ENCODE measurements at places on chromosomes 7 and 10.

DNA sequence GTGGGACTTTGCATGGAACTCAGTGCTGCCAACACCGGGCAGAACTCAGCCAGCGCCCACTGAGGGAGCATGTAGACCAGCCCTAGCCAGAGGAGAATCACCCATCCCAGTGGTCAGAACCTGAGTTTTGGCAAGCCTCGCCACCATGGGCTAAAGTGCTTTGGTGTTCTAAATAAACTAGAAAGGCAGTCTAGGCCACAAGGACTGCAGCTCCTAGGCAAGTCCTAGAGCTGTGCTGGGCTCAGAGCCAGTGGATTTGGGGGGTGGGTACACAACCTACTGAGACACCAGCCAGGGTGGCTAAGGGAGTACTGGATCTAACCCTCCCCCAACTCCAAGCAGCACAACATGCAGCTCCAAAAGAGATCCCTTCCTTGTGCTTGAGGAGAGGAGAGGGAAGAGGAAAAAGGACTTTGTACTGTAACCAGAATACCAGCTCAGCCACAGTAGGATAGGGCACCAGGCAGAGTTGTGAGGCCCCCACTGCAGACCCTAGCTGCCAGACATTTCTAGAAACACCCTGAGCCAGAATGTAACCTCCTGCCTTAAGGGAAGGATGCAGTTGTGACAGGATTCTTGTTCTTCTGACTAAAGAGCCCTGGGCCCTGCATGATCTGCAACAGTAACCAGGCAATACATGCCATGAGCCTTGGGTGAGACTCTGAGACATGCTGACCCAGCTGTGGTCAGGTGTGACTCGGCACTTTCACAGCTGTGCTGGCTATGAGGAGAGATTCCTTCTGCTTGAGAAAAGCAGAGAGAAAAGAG is 24.4 kb downstream of the GSDME start:
- peak; percentile 93 for DNase-seq

DNA sequence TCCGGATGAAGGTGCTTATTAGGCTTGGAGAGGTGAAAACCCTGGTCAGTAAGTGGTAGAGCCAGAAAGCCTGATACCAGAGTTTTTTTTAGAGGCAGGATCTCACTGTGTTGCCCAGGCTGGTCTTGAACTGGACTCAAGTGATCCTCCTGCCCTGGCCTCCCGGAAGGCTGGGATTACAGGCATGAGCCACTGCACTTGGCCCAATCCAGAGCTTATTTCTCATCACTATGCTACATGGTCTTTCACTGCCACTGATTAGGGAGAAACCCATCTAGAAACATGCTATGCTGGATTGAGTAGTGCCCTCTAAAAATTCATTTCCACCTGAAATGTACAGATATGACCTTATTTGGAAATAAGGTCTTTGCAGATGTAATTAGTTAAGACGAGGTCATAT is 28.4 kb upstream of the GJD4 start:
- DNase-seq = no peak

DNA sequence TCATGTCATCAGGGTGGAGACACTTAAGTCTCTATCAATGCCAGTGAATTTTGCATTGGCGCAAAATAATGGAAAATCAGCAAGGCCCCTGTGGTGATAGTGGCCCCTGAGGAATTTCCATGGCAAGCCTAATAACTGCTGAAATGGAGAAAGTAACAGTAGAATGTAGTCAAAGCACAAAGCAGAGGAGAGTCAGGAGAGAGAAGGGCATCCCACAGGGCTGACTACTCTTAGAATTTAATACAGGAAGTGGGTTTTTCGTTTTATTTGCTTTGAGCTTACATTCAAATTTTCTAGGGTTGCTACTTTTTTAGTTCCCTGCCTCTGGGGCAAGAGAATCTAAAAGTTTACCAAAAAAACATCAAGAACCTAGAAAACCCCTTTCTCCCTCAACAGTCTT is 39.0 kb downstream of the BZW2 start:
- no peak for DNase-seq

DNA sequence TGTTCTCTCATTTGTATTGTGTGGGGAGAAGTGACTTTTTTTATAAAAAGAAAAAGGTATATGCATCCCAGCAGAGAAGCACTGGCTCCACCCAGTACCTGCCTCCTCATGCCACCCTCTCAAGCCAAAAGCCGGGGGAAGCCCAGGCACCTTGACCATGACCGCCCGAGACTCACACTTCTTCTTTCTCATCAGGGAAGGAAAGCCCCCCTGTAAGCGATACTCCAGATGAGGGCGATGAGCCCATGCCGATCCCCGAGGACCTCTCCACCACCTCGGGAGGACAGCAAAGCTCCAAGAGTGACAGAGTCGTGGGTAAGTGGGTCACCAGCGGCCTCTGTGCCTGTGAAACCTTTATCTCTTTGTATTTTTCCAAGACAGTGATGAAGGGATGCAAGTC is 22.9 kb downstream of the IKZF1 start:
- DNase-seq = no peak

DNA sequence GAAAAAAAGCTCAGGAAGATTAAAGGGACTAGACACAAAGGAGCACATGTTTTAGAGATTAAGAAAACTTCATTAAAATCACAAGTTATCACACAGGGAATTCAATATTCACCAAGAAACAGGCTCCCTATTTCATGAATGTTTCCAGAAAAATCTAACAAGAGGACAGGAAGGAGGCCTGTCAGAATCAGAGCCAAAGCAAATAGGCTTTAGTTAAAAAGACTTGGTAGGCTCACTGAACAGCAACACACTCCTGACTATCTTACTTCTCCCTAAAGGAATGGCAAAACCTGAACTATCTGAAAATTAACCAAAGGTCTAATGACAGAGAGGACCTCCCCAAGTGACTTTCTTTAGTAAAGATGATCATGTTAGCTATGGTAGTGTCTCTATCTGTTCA is 188.3 kb upstream of the MEOX2 start:
- DNase-seq = no peak

GRCh38 chr10:97509120-97509680 is 10.5 kb downstream of the UBTD1 start:
- no peak for DNase-seq

- no peak for DNase-seq
Observed at GRCh38 chr7:128895320-128895719, 15.2 kb downstream of the KCP start.

DNA sequence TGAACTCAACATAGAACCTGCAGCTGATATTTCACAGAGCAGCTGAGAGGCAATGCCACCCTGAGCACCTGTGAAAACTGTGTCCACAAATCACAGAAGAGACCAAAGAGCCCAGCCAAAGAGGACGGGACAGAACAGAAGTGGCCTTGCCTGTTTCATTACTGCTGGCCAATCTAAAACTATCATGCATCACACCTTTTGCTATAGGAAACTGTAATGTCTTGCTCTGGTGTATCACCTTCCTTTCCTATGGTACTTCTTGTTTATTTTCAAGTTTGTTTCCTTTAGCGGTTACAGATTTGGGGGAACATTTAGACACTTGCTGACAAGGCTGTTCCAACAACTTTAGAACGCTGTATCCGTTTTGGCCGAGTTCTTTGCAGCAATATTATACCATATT is 80.3 kb downstream of the PIP4K2A start:
- no peak for DNase-seq

- no peak for DNase-seq
Observed at GRCh38 chr10:103569896-103570295, 76.4 kb downstream of the NEURL1 start.

- no peak for DNase-seq
Observed at GRCh38 chr10:124226271-124227054, 133.1 kb upstream of the CHST15 start.

DNA sequence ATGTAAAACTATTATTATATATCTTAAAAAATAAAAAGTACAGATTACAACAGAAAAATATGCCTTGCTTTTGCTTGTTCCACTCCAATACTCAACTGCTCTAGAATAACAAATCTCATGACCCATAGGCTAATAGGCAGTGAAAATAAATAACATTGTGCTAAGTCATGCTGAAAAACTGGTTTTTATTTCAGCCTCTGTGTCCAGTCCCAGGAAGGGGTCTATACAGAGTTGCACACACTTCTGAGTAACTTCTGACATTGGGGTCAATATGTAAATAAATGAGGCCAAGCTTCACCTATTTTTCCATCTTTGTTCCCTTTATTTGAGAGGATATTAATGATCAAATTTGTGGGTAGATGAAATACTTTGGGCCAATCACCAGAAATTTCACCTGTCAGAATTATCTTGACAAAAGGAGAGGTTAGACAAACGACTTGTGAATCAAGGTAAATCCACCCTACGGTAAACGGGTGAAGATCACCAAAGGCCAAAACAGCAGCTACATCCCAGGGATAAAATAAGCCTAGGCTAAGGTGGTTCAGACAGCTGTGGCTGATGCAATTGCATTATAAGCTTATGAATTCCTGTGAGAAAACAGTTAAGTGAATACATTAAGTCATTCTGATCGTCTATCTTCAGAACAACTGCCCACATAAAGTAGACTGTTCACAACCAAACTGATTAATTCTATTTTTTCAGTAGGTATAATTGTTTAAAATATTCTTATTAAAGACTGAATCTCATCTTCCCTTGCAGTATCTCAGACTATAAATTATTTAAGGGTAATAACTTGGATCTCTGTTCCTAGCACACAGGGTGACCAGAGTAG is 87.5 kb downstream of the UBE2H start:
- peak; percentile 42 for DNase-seq

DNA sequence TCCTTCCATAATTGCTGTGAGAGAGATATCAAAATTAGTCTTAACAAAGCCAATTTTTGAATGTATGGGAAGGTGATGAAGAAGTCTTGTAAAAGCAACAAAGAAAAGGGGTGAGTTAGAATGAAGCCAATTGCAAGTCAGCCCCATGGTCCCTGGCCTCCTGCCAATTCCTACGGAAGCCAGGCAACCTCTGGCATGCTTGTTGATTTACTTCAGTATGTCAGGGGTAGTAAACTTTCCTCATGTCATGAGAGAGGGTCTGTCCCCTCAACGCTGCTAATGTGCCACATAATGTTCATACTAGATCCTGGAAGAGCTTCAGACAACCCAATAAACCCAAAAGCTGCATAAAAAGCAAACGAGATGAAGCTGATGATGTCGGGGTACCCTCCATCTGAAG is 159.1 kb upstream of the YAE1 start:
- no peak for DNase-seq

DNA sequence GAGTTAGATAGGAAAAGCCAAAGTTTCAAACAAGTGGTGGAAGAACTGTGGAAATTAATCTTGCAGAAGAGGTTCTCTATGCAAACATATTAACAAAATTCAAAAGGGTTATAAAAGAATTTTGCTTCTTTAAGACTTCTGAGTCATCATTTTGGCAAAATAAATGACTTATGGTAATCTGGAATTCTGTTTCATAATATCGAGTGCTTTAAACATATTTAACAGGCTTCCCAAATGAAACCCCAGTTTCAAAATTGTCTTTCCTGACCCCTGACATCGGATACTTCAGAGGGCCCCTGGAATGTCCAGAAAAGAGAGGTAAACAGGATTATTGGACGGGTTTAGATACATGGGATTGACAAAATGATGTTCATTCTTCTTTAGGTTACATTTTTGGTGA is 444.6 kb downstream of the HTR7 start:
- DNase-seq = peak; percentile 1

DNA sequence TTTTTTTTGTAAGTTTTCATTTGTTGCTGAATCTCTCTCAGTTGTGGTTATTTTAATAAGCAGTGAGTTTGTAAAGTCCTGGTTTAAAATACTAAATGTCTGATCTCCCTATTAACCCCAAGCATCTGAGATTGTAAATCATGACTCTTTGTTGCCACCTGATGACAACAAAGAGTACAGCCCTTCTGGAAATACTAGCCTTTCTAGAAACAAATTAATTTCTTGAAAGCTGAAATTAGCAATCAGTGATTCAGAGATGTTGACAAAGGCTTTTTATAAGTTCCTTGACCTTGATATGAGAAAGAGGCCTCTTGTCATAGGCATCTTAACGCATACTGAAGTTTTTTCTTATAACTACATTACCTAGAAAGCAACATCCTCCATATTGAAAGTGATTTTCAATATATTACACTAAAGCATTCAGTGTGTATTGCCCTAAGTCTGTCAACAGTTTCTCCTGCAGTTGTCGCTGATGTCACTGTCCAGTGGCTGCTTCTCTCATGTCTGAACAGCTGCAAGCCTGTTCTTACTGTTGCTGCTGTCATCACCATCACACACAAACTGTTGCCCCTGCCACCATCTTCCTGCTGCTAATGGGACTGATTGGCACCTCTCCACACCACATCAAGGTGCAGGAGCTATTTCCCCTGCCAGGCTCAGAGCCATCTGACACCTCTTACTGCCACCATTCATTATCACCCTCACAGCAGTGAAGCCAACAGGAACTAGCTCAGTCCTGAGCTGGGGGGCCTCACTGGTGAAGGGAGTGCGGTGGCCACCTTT is 95.1 kb upstream of the LRGUK start:
- DNase-seq = no peak

DNA sequence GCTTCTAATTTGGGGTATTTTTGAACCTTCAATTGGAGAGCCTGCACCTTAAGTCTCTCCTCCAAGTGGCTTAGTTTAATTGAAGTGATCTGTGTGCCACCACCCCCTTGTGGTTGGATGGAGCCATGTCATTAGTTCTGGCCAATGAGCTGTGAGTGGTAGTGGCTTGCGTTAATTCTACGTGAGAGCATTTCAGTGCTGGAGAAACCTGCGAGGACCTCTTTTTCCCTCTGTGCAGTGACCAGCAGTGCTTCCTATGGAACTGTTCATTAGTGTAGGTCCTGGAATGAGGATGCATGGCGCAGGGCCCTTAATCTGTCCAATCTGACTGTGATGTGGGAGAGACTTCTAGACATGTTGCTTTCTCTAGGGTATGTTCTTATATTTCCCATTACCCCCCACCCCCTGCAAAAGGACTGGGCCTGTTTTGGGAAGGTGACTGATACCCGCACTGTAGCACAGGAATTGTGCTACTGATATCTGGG is 3.8 kb downstream of the HILPDA start:
- peak; percentile 81 for DNase-seq

GRCh38 chr10:104321725-104322415 is 16.4 kb downstream of the ITPRIP start:
- no peak for DNase-seq

DNA sequence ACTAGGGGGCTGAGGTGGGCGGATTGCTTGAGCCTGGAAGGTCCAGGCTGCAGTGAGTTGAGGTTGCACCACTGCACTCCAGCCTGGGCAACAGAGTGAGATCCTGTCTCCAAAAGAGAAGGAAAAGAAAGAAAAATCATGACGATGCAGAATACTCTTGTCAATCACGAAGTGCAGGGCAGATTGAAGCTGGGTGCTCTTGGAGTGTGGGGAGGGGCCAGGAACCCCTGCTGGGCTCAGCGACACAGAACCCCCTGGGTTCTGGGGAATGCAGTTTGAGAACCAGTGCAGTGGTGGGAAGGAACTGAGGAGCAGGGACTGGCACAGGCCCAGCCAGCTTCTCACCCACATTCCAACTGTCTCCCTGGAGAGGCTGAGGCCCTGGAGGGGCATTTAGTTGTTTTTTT is 10.8 kb upstream of the INTS1 start:
- DNase-seq = peak; percentile 40

GRCh38 chr10:87504307-87504639 is 420 bp upstream of the MINPP1 start:
- no peak for DNase-seq

DNA sequence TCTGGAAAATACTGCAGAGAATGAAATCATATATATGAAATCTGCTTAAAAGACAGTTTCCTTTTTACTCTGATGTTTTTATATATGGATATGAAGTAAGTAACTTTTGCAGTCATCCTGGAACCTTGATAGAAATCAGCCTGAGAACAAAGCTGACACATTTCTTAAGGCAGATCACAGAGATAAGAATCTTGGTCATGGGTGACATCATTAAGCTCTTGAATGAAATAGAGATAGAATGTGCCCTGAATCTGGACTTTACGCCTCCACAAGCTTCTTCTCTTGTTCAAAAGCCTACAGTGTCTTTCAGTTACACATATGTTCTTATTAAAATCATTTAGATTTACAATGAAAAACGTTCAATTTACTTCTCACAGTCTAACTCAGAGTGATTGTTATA is 319.1 kb upstream of the CNTNAP2 start:
- DNase-seq = no peak
